ENCODE measurements at places on chromosomes 7 and 10.
A peak's percentile ranks its signal among the peaks of the same experiment; 100 is the strongest.

- no peak for DNase-seq
Observed at GRCh38 chr10:74021248-74022055, 23.5 kb downstream of the VCL start.

DNA sequence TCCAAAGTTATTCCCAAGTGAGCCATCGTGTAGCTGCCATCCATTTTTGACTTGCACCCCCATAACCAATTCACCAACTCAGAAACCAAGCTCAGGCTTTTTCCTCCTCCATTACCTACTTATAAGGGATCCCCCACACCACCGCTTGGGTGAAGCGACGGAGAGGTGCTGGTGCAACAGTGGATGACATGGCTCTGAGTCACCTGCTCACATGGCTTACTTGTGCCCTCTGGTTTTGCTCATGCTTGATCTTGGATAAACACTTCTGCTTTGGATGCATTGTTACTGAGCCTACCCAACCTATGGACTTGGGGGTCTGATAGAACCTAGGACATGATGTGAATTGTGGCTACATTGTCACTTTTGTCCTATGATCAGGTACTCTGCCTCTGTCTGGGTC lies 12.0 kb upstream of the AKR1B1 start:
- peak; percentile 41 for DNase-seq

DNA sequence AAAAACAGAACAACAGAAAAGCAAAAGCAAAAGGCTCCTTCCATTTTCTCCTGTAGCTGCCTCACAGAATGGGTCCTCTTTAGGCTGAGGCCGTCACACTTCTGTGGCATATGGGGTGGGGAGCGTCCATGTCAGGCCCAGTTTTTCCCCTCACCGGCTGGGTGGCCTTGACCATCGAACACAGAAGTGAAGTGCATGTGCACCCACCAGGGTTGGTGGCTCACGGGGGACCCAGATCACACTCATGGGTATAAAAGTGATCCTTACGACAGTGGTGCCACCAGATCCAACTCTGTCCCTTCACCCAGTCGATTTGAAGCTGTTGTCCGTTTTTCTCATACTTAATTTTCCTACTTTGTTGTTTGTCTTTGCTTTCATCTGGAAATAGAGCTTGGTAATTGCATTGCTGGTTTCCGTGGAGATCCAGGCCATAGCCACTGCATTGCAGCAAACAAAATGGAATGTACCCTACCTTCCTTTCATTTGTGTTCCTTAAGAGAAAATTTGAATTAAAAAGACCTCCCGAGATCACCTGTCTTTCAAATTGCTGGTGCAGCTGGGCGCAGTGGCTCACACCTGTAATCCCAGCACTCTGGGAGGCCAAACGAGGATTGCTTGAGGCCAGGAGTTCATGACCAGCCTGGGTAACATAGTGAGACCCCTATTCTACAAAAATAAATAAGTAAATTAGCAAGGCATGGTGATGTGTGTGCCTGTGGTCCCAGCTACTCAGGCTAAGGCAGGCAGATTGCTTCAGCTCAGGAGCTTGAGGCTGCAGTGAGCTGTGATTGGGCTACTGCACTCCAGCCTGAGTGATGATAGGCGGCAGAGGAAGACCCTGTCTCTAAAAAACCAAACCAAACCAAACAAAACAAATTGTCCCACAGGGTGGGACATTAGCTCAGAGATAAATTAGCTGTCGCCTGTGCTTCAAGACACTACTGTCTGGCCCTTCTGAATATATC lies 10.7 kb upstream of the GJD4 start:
- DNase-seq = no peak

DNA sequence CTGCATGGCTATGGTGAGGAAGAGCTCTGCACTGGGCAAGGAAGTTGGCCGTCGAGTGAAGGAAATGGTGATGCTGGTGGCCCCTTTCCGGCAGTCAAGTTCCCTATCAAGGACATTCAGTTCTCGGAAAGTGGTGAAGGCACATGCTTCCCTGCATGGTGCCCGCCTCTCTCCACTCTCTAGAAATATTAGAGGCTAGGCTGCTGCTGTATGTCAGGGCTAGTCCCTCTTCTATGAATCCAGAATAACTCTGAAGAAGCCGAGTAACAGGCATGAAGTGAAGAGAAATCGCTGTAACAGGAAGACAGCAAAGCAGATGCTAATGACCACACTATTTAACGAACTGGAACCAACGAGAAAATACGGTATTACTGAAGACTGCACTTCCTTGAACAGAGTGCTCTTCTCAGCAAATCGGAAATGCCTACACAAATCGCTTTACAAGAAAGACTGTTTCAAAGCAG lies 5.4 kb downstream of the IDI1 start:
- peak; percentile 39 for DNase-seq

DNA sequence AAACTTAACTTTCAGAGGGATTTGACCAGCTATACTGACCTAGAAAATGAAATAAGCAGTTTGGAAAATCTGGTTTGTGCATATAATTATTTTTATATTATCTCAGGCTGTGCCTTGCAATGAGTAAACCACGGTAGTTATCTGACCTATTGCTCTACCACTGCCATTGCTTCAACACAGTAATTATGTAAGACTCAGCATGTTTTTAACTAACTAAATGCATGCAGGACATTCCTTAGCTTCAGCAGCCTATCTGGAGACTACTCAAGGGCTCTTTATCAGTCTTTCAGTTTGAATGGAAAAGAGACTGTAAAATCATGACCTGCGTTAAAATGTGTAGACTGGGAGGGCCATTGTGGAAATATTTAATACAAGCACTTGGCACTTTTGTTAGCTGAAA lies 22.5 kb downstream of the CHN2 start:
- DNase-seq = no peak

GRCh38 chr7:92456236-92456635 lies 9.0 kb downstream of the GATAD1 start:
- no peak for DNase-seq

- DNase-seq = no peak
Observed at GRCh38 chr7:87476179-87476557, 688 bp upstream of the ABCB4 start.

- DNase-seq = no peak
Observed at GRCh38 chr7:132149436-132150304, 426.6 kb downstream of the PLXNA4 start.

- no peak for DNase-seq
Observed at GRCh38 chr7:74625446-74625845, 32.1 kb upstream of the GTF2I start.

DNA sequence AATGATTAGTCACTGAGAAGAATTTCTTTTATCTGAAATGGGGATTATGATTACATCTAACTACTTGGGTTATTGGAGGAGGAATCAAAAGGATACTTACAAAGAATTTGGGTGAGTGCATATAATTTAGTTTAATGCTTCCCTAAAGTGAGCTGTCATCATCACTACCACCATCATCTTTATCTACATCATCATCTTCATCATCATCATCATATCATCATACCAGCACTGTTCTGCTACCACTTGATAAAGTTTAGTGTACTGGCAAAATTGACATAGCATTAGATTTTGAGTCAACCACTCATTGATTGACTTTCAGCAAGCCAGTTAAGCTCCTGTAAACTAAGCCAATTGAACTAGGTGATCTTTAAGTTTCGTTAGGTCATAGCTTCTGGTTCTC lies 245.6 kb upstream of the DKK1 start:
- DNase-seq = no peak
